Psoas muscle (tissue), 8 donors: ENCODE measurements at places on chromosomes 5 and 9. TPM values are rescaled to one million over a fixed set of nuclear protein-coding genes. Genes with fewer than 3 reads are reported as not detected.

GRCh38 chr5:127599847-127600246 is 49.0 kb upstream of the CTXN3 start:
- no peak overlapping the region for H3K4me3 ChIP-seq
- no peaks in the 10 kb centered on the region for H3K36me3 ChIP-seq
- no peak for DNase-seq
- no peak overlapping the region for H3K27ac ChIP-seq

GRCh38 chr5:133754575-133755169 is 142.3 kb upstream of the FSTL4 start:
- H3K4me3 ChIP-seq, result no peak overlapping the region
- peaks cover 9% of the 10 kb centered on the region for H3K27me3 ChIP-seq
- no peaks in the 10 kb centered on the region for H3K4me1 ChIP-seq
- no peak for DNase-seq
- no peak overlapping the region for H3K27ac ChIP-seq

- DNase-seq, result no peak
- H3K4me1 ChIP-seq, result peaks cover 21% of the 10 kb centered on the region
- no peaks in the 10 kb centered on the region for H3K36me3 ChIP-seq
- no peak overlapping the region for H3K27ac ChIP-seq
- H3K27me3 ChIP-seq, result no peaks in the 10 kb centered on the region
- H3K4me3 ChIP-seq, result no peak overlapping the region
Observed at GRCh38 chr9:112076814-112077213, 98.3 kb downstream of the SUSD1 start.

GRCh38 chr5:219991-220390 is 1.9 kb downstream of the SDHA start:
- peak overlapping the region; percentile 94 for H3K27ac ChIP-seq
- no peaks in the 10 kb centered on the region for H3K27me3 ChIP-seq
- no peak for DNase-seq
- peaks cover 42% of the 10 kb centered on the region for H3K4me1 ChIP-seq
- peak overlapping the region; percentile 78 for H3K4me3 ChIP-seq
- no peaks in the 10 kb centered on the region for H3K36me3 ChIP-seq

The GAPVD1 gene
- total RNA-seq, result 48.3 TPM
